Stimulated activated CD8-positive, alpha-beta memory T cell treated with anti-CD3 and anti-CD28 coated beads, Interleukin-4, amount 100 ng/mL, for 24 hours (primary cell): ENCODE measurements at places on chromosomes 12 and 14.
A peak's percentile ranks its signal among the peaks of the same experiment; 100 is the strongest.

GRCh38 chr14:68694516-68695235 is 98.2 kb downstream of the ZFP36L1 start:
- DNase-seq: no peak

DNA sequence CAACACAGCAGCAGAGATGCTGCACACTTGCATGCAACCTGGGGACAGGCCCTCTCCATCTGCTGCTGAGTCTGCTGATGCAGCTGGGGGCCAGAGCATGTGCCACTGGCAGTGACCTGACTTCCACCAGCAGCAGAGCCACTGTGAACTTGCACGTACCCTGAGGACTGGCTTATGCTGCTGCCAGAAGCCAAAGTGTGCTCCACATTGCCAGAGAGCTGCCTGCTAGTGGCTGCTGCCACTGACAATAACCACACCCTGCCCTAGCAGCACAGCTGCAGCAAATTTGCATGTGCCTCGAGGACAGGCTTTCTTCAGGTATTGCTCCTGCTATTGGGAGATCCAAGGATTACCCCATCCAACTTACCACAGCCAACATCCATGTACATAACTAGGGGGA is 4.5 kb upstream of the PRR4 start:
- no peak for DNase-seq

- no peak for DNase-seq
Measured at GRCh38 chr12:82817368-82817767, 130.7 kb downstream of the TMTC2 start.

DNA sequence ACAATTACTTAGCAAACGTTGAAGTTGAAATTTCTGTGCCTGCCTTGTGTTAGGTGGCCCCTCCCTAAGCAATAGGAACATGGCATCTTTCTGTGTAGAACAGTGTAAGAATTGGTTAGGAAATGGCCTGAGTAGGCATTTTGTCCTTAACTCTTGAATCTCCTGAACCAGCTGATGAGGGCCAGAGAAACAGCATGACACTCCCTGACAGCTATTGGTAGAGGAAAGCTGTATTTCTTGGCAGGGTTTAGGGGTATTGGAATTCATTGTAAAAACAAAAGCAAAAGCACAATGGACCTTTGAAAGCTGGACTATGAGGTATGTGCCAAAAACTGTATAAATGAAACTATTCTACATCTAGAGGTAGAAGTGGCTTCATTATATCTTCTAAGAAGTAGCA is 40.6 kb upstream of the LRTM2 start:
- no peak for DNase-seq

DNA sequence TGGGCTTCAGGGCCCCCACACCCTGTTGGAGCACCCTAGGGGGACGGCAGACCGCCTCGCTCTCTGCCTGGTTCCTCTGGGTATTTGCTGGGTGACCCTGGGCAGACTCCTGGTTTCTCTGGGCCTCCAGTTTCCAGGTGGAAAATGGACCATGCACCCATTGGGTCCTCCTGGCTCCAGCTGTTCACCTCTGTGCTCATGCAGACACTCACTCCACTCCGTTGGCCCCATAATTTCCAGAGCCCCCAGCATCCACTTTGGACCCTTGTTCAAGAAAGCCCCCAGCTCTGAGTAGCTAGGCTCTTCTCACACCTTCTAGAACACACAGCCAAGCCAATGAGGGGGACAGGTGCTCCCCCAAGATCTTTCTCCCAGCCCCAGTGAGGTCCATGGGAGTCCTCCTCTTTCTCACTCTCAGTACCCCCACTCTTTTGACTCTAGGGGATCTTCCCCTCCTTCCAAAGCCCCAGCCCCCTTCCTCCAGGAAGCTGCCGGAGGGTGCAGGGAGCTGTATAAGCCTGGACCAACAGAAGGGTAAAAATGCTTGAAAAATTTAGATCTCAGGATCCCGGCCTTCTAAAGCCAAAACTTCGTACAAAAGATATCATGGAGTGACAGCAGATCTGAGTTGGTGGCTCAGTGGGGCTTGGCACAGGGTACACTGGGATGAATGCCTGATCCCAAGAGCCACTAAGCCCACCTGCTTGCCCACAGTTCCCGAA is 174.8 kb upstream of the RTL1 start:
- DNase-seq: no peak

DNA sequence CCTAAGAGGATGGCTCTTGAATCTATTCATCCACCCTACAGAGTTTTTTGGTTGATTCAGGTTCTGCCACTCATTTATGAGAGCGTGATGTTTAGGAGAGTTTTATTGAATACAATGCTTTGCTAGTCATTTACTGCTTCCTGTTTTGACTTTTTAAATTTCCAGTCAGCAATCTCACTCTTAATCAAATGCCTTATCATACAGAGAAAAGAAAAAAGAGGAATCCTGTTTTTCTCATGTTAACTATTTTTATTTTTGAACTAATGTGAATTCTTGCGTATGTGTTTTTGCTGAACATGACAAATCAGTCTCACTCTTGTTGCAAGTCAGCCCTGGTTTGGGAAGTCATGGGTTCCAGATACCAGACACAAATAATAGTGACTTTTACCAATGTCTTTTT is 22.1 kb upstream of the LGMN start:
- DNase-seq: no peak

DNA sequence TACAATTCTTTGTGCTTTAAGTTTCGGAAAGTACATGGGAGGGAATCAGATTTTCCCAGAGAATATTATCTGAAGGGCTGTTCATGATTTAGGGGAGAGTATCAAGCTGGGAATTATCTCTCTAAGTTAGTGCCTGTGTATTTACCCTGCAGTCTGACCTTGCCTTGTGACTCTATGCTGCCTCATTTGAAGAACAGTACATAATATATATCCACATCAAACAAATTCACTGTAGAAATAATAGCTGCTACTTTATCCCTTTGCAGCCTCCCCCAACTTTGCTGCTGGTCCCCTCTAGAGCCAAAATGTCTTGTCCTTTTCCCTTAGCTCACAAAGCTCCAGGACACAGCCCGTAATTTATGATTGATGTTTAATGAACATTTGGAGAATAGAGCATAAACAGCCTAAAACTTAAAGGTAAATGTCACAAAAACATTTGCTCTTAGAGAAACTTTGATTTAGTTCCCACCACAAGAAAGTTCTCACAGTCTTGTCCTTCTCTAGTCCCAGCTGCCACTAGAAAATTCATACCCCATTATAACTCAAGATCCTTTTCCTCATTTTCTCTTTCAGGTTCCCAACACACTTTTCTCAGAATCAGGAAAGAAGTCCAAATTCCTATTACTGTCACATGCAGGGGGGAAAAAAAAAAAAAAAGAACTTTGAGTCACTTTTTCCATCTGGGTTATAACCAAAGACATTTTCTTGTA is 1009.6 kb downstream of the FLRT2 start:
- no peak for DNase-seq

GRCh38 chr12:48054955-48055821 is 50.7 kb downstream of the SENP1 start:
- no peak for DNase-seq

- DNase-seq: no peak
Measured at GRCh38 chr12:93108985-93109384, 179.9 kb upstream of the EEA1 start.

GRCh38 chr14:52355016-52355431 is 40.9 kb downstream of the PTGER2 start:
- no peak for DNase-seq

DNA sequence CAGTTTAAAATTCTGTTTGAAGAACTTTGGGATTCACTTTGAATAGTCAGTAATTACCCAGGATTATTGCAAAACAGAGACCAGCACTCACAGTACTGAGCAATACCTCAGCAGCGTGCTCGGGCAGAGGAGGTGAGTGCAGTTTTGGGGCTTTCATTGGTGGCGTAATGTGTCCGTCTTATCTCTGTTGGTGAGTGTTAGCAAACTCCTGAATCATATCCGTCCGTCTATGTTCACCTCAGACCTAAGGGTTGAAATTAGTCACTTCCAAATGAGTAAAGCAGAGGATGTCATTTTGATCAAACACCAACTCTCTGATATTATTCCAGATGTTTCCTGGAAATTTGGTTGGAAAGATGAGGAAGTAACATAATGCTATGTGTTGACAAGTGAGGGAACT is 82.8 kb downstream of the BORCS5 start:
- DNase-seq: peak; percentile 35

- no peak for DNase-seq
Measured at GRCh38 chr12:92110083-92110640, 35.5 kb downstream of the BTG1 start.

DNA sequence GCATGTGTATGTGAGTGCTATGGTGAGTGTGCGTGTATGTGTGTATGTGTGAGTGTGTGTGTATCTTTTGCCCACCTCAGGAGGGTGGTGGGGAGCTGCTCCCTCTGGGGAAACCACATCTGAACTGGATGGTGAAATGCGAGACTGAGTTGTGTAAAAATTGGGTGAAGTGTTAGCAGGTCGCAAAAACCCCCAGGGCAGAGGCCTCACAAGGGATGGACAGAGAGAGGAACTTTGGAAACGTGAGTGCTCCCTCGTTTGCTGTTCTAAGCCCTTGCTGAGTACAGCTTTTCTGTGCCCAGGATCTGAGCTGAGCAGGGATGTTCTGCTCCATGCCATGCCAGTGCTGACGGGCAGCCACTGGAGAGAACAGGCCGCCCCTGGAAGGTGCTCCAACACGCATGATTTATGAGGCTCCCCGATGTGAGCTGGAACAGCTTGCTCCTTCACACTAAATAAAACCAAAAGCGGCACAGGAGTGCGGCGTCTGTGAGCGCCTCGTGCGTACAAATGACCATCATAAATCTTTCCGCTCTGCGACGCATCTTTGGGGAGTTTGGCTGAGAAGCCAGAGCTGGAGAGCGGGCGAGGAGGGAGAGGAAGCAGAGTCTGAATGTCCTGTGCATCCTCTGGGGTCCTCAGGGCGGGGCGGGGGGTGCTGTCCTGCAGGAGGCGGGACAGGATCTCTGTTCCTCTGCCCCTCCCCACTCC is 14.1 kb upstream of the GALNT9 start:
- DNase-seq: no peak

GRCh38 chr12:85985996-85986395 is 111.9 kb downstream of the NTS start:
- DNase-seq: no peak

- no peak for DNase-seq
Measured at GRCh38 chr12:121866331-121866730, 7.7 kb upstream of the HPD start.

GRCh38 chr12:51631591-51631990 is 40.6 kb downstream of the SCN8A start:
- no peak for DNase-seq

DNA sequence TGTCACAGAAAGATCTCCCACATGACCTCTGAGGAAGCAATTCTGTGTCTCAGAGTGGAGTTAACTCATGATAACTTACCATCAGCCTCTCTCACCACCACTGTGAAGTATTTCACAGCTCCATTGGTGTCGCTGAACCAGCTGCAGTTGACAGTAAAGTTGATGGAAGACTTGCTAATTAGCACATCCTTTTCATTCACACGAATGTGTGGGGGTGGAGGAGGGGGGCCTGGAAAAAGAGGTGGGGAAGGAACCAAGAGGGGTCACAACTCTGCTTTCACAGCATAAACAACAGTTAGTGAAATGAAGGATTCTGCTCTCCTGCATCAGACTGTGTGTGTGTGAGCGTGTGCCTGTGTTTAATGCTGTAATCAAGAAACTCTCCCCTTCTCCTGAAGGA is 82.1 kb downstream of the PTPRB start:
- no peak for DNase-seq

DNA sequence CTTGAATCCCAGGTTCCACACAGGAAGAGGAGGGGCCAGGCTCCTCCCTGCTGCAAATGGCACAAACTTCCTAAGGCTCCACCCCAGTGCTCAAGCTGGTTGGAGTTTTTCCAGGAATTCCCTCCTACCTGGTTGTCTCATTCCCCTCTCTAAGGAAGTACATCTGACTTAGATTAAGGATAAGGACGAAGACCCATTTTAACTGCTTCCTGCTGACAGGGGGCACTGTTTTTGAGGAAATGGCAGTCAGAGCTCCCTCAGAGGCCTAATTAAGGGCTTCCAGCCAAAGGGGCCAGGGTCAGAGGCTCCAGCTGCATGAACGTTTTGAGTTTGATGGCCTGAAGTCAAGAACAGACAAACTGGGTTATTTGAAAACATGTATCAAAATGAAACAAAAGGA is 1084.7 kb downstream of the SLC6A15 start:
- DNase-seq: no peak

DNA sequence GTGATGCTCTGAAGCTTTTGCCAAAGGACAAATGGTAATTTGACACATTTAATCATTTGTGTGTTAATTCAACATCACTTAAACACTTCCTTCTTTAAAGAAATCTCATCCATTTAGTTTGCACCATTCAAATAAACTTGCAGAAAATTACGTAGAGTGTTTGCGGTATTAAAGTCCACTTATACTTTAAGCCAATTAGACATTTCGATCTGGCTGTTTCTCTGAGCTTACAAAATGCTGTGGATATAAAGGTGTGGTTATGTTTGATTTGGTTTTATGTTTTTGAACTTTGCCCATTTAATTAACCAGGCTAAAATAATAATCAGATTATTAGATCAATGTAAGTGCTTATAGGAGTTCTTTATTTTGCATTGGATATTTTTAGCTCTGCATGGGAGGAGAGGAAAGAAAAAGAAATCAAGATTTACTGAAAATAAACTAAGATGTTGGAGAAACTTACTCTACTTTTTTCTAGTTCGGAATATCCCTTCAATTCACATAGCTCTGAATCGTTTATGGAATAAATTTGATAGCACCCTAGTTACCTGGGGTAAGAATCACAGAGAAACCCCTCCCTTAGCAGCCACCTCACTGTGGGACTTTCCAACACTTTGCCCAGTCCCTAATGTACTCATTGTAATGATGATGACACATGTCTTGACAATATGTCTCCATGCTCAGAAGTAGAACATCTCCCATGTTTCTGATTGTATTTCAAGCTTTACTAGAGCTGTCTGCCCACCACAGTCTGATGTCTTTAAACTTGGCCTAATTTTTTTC is 268.0 kb downstream of the BTG1 start:
- DNase-seq: no peak

- DNase-seq: no peak
Measured at GRCh38 chr14:74045522-74045921, 26.4 kb downstream of the BBOF1 start.

DNA sequence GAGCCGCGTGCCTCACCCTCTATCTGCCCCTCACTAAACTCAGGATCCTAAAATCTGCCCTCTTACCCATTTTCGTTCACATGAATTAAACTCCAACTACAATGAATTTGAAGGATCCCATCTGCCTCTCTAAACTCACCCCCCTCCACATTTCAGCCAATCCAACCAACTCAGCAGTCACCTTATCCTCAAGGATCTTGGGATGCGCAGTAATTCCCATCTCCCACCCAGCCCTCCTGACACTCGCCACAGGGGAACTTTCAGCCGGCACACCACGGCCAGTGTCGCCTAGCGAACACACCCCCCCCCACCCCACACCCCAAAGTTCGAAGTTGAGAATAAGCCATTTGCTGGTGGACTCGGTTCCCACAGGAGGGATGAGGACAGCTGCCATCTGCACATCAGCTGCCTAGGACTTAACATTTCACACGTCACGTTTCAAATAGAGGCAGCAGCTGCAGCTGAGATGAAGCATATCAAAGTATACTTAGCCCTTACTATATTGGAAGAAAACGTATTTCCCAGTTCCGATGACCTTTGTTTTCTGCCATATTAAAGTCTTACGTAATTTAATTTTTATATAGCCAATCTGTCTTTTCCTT is 8.7 kb upstream of the SELPLG start:
- DNase-seq: no peak
